NCI-H2171 (cell line): ENCODE measurements at places on chromosomes 3 and 15.
A peak's percentile ranks its signal among the peaks of the same experiment; 100 is the strongest.

DNA sequence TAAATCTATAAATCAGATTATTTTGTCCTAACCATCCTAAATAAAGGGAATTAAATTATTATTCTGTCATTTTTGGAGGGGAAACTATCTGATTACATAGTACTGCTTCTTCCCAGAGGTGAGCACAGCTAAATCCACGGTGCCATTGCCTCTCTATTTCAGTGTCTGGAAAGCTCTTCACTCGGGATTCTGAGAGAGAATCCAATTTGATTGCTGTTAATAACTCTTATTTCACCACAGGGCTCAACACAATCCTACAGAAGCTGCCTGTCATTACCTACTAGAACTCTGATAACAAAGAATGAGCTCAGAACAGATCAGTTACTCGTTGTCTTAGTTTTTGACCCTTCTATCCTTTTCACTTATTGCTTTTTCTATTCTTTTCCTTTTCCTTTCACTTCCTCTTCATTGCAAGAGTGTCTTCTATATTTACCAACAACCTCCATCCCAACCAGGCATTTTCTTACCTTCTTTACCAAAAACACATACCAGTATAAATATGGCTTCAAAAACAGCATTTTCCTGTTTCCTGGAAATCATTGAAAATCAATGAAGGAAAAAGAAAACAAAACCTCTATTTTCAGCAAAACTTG, 30.4 kb downstream of the OXNAD1 start:
- DNase-seq: no peak

DNA sequence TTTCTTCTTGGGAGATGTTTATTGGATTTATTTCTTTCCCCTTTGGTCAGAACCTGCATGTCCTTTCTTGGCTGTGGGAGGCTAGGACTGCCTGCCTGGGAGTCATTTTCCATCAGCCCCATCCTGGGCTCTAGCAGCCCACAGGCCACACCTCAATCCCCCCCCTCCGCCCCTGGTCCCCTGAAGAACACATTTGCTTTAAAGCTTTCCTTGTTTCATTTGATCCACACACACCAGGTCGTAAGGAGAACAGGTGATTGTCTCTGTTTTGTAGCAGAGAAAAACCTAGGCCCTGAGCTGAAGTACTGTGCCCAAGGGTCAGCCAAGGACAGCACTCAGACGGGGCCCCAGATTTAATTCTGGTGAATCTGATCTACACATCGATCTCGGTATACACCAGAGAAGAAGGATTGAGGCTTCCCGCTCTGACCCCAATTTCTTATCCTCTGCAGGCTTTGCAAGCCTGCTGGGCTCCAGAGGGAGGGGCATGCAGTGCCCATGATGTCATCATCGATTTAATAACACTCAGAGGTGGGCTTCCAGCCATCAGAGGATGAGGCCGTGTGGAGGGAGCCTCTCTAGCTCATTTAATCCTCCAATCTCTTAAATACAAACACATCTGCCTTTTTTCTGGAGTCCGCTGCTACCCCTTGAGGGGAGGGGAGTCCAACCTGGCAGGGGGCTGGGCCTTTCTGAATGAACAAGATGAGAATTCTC, 1.7 kb upstream of the CLN6 start:
- DNase-seq: no peak

GRCh38 chr3:151468284-151468917, 7.5 kb upstream of the IGSF10 start:
- DNase-seq: peak; percentile 34

DNA sequence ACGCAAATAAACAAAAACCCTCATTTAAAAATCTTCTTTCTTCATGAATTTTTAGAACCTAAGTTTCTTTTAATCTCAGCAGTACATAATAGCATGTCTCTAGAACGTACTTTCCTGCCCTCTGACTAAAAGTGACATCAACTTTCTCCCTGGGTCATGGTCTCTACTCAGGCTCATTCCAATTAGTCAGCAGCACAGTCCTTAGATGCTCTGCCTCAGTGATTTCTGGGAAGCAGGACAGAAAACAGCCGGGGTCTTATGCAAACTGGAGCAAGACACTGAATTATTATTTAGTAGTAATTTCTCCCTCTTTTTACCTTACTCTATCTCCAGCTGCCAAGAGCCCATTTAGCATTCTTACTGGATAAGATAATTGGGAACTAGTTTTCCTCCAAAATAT, 365.2 kb downstream of the TUSC7 start:
- DNase-seq: no peak

DNA sequence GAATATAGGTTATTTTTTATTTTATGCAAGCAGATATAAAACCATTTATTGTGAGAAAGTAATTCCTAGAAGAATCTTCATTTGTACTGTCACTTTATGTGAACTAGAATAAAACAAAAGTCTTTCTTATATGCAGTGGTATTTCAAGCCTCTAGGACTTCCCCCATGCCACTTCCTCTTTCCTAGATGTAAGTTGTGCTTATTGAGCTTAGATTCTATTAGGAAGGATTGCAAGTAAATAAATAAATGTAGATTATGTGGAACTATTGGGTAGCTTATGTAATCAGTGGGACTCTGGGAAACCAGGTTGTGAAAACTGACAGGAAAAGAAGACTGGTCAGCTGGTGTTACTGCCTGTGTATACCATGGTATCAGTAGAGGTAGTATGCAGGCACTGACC, 169.7 kb downstream of the RSRC1 start:
- no peak for DNase-seq

- peak; percentile 4 for DNase-seq
Observed at GRCh38 chr3:112811131-112811884, 35.4 kb downstream of the CD200R1L start.

- DNase-seq: no peak
Observed at GRCh38 chr3:106332884-106333283, 464.1 kb upstream of the CBLB start.

DNA sequence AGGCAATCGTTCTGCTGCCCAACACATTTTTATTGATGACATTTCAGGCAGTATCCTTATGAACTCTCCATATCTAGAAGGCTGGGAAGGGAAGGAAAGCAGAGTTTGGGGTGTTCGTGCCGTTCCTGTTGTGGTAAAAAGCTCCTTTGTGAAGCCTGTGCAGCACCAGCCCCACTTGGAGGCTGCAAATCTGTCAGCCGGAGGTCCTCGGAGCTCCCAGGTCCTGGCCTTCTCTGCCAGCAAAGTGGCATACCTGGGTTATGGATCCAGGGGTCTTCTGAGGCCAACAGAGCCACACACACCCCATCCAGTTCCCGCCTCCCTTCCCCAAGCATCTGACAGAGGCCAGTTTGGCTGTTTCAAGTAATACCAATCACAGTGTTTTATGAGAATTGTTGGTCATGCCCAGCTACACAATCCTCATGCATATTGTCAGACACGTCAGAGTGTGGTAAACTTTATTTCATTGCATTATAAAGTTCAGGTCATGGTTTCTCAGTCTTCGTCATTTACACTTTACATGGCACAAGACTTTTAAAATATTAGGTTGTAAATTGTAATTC, 15.9 kb upstream of the USP3 start:
- DNase-seq: no peak

GRCh38 chr15:57060799-57061198, 142.4 kb downstream of the TCF12 start:
- DNase-seq: no peak

DNA sequence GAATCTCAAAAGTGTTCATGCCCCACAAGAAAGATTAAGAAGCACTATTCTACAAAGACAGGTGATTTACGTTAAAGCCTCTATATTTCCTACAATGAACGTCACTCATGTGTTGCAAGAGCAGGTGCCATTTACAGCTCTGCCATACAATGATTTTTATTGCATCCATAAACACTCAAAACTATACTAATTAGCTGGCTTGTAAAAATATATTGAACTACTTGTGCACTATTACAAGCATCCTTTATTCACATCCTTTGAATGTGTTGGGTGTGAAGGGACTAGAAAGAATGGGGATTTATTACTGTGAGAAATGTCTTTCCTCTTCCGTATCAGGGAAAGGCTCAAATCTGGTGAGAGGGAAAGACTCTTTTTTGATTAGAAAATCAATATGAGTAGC, 50.7 kb upstream of the C3orf49 start:
- DNase-seq: no peak

- no peak for DNase-seq
Observed at GRCh38 chr3:23103764-23104163, 99.4 kb upstream of the UBE2E2 start.

DNA sequence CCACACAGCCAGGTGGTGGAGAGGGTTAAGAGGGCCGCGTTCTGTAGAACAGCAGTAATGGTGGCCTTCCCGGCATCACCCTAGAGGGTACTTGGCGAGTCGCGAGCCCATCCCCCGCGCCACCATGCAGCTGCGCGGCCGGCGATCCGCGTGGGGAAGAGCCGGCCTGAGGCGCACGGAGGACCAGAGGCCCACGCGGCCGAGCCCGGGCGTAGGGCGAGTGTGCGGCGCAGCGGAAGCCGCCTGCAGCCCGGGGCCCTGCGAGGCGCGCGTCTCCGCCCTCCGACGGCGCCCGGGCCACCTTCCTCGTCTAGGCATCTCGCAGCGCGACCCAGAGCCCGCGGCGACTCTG, 423 bp downstream of the TKT start:
- peak; percentile 14 for DNase-seq

- DNase-seq: no peak
Observed at GRCh38 chr15:23758891-23759290, 71.8 kb upstream of the NDN start.

- no peak for DNase-seq
Observed at GRCh38 chr3:126103121-126104027, 19.4 kb upstream of the SLC41A3 start.

DNA sequence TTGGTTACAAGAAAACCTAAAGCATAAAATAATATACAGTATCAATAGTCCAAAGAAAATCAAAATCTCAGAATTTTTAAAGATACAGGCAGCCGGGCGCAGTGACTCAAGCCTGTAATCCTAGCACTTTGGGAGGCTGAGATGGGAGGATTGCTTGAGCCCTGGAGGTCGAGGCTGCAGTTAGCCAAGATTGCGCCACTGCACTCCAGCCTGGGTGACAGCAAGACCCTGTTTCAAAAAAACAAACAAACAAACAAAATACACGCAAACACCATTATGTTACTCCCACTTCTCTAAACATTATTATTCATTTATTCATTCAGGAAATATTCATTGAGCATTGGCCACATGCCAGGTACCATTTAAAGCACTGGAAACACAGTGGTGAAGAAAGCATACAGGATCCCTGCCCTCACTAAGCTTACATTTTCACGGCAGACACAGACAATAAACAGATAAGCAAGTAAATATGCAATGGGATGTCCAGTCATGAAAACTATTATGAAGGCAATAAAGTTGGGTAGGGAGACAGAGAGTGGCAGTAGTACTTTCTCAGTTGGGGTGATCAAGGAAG, 6.7 kb downstream of the BCL2A1 start:
- no peak for DNase-seq

- DNase-seq: no peak
Observed at GRCh38 chr15:66231394-66232266, 21.9 kb downstream of the MEGF11 start.
